NCI-H446 (cell line): ENCODE measurements at places on chromosomes 11 and 22.

DNA sequence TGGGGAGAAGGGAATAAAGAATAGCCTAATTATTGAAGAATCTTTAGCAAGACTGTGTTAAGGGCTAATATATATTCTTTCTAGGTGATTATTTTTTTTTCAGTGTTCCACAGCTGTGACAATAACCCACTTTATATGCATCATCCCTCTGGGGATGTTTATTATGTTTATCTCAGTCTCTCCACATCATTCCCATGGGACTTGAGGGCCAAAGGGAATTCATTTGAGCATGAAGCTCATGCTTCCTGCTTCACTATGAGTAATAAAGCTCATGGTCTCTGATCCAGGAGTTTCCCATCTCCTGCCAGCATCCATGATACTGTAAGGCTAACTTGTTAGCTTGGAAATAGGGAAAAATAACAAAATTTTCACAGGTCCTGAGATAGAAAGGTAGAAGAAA is 1888.4 kb downstream of the LRRC4C start:
- no peak for DNase-seq

DNA sequence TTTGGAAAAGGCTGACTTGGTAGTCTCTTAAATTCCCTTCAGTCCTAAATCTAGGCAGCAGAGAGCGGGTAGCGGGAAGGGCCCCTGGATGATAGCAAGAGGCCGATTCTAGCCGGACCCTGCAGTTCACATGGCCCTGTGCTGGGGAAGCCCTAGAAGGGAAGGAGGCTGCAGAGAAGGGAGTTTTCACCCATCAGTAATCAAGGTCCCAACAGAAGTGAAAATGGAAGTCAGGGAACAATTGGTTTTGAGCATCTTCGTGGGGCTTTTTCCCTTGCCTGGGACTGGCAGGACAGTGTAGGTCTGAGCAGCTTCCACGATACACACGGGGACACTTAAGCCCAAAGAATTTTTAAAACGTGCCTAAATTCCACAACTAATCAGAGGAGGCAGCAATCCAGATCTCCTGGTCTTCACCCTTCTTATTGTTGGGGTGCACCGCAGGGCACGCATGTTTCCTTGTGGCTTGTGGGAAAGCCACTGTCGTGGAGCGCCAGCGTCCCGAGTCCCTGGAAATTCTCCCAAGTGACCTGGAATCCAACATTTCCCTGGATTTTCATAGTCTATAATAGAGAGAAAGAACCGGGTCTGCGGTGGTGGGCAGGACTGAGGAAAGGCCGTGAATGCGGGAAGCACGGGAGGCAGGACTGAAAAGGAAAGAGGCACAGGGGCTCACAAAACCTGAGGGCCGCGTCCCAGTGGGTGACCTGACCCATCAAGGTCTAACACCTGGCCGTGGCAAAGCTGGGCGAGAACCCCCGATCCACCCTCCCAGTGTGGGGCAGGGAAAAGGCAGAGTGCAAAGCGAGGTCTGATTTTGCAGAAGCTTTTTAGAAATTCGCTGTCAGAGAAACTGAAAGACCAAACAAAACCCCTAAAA is 846 bp upstream of the OAF start:
- DNase-seq: no peak

GRCh38 chr11:61020551-61021235 is 49.2 kb downstream of the CD6 start:
- DNase-seq: no peak

DNA sequence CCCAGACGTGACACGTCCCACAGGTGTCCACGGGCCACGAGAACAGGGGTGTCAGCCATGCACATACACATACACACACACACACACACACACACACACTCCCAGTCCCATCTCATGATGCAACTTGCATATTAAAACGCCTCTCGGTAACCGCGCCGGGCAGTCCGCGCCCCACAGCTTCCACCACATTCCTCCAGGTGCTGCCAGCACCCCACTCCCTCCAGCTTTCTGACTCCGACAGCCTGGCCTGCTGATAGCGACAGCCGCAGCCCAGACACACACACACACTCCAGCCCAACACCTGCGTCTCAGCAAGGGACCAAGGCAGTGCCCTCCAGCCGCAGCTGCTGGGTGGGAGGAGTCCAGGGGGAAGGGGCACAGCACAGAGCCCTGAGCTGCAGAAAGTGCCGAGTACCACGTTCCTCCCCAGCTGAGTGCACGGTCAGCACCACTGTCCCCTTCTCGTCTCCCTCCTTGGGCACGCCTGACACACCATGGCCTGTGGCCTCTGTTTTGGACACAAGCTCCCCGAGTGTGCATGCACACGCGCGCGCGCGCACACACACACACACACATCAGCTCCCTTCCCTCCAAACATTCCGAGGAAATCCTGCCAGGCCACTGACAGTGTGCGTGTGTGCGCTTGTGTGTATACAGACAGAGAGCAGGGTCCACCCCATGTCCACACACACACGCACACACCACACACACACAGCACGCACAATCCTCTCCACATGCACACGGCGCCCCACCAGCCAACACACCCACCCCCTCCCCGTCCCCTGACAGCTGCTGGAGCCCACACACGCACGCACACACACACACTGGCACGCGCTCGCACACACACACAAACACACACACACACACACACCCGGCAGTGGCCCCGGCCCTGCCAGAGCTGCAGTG is 1.2 kb downstream of the ELFN2 start:
- no peak for DNase-seq

DNA sequence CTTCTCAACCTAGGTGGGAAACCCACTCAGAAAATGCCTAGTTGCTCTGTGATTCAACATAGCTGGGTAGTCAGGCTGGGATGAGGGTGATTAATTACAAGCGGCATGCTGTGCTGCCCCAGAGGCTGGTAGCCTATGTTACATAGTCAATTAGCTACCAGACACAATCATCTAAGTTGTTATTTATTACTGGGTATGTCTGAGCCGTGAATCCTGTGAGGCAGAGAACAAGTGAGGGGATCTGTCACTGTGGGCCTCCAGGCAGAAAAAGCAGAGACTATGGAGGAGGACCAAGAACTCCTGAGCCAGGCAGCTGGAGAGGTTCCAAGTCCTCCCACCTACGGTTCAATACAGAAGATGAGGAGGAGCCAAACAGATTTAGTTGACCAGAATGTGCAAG is 186.6 kb upstream of the BDNF start:
- DNase-seq: no peak

GRCh38 chr22:46471901-46472721 is 65.3 kb downstream of the CELSR1 start:
- DNase-seq: no peak

DNA sequence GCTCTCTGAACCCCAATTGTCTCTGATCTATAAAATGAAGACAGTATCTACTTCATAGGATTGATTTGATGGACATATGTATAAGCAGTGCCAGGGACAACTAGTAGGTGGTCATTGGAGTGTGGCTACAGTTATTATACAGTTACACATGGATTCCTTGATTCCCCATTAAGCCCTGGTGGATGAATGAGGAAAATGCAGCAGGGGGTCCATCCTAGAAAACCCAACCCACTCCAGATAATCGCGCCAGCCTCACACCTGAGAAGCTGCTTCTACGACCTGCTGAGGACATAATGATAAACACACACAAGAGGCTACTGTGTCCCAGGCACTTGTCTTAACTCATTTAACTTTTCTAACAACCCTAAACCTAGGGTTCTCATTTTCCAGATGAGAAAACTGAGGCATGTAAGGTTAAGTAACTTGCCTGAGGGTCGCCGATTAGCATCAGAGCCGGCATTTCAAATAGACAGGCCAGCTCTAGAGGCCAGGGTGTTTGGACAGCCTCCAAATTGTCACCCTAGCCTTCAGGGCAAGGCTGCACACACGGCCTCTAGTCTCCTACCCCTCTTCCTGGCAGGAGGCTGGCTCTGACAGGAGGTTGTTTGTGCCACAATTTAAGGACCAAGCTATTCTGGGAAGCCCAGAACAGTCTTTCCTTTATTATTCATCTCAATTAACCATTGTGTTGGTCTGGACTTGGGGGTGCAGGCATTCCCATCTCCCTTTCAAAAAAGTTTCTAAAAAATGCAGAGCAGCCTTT is 3.8 kb upstream of the C11orf91 start:
- no peak for DNase-seq

- DNase-seq: no peak
These were observed 12.3 kb downstream of the SLC1A2 start for GRCh38 chr11:35407041-35407440.

GRCh38 chr11:93740031-93740729 is 1.1 kb downstream of the TAF1D start:
- DNase-seq: no peak

- no peak for DNase-seq
These were observed 8.5 kb upstream of the TBC1D10A start for GRCh38 chr22:30335236-30335635.

GRCh38 chr11:111765320-111765983 is 737 bp downstream of the PPP2R1B start:
- no peak for DNase-seq

- DNase-seq: no peak
These were observed 47.5 kb upstream of the ME3 start for GRCh38 chr11:86719781-86720463.

GRCh38 chr11:41861838-41862237 is 402.4 kb upstream of the LRRC4C start:
- DNase-seq: no peak

- DNase-seq: no peak
These were observed 75.9 kb downstream of the LDLRAD3 start for GRCh38 chr11:36019722-36020121.

DNA sequence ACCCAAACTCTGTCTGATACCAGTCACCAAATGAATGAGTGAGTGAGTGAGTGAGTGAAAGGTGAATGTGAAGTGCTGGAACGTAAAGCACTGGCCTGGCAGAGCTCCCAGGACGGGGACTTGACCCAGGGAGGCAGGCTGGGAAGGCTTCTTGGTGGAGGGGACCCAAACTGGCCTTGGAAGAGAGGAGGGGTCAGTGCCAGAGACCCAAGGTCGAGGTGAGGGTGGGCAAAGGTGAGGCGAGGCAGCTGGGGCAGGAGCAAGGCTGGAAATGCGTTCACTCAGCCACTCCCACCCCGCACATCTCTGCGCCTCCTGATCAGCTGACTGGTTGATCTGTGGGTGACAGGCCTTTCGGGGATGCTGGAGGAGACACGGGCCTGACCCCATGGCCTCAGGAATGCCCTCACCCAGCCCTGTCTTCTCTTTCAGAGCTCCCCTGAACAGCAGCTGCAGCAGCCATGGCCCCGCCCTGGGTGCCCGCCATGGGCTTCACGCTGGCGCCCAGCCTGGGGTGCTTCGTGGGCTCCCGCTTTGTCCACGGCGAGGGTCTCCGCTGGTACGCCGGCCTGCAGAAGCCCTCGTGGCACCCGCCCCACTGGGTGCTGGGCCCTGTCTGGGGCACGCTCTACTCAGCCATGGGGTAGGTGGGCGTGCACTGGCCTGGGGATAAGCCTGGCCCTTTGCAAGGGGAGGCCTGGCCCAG is 7.6 kb downstream of the TSPO start:
- no peak for DNase-seq

- DNase-seq: no peak
These were observed 82.9 kb downstream of the MAML2 start for GRCh38 chr11:96260067-96260511.

- DNase-seq: no peak
These were observed 171.0 kb upstream of the ARHGAP20 start for GRCh38 chr11:110883256-110883655.

- DNase-seq: no peak
These were observed 26.2 kb downstream of the PPFIA1 start for GRCh38 chr11:70296681-70297080.

DNA sequence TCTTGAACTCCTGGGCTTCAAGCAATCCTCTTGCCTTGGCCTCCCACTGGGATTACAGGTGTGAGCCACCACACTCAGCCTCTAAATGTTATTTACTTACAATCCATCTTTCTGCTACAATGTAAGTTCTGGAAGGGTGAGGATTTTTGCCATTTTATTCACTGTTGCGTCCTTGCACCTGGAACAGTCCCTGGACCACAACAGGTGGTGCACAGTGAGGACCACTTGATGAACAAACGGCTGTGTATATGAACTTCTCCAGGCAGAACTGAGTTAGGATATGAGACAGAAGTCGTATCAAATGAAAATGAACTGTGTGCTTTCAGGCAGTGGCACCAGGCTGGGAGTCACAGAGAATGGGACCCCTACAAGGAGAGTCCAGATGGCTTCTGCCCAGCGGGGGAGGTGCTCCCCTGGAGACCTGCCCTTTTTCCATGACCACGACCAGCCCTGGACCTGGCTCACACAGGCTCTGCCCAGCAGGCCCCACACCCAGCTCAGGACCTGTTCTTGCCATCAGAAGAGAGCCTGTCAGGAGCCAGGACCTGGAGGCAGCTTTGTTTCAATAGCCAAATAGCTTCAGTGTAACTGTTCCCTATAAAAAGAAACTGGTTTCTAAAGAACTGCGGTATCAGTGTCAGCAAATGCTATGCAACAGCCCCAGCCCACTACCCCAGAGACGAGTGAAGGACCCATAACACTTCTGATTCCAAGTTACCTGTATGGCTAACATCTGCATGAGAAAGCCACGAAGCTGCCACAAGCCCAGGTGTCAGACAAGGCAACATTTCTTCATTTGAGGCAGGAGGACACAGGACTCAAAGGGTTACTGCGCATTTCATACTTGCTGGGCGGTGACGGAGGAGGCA is 104.9 kb downstream of the MICAL3 start:
- DNase-seq: no peak

GRCh38 chr11:37762079-37762478 is 1164.0 kb upstream of the RAG2 start:
- no peak for DNase-seq
